ENCODE measurements at places on chromosomes 1 and 21.

DNA sequence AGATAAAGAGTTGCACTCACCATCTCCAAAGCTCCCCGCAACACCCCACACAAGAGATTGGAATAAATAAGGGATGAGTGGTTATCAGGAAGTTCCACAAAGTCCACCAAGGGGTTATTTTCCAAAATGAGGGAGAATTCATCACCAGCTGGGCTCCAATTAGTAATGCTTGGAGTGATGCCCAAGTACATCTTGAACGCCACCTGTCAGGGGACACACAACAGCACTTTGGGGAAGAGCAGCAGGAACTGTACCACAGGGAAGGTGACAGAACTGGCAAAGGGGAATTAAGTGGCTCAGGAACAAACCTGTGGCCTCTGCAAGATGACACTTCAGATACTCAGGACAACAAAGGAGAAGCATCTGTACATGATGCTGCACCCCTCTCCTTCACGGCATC is 11.5 kb downstream of the TRAPPC3 start:
- DNase-seq: no peak

- DNase-seq: no peak
Measured at GRCh38 chr1:29236712-29237128, 398 bp downstream of the PTPRU start.

- no peak for DNase-seq
Measured at GRCh38 chr1:26771643-26772321, 16.0 kb upstream of the PIGV start.

- DNase-seq: no peak
Measured at GRCh38 chr1:25168193-25169071, 63.9 kb downstream of the SYF2 start.

DNA sequence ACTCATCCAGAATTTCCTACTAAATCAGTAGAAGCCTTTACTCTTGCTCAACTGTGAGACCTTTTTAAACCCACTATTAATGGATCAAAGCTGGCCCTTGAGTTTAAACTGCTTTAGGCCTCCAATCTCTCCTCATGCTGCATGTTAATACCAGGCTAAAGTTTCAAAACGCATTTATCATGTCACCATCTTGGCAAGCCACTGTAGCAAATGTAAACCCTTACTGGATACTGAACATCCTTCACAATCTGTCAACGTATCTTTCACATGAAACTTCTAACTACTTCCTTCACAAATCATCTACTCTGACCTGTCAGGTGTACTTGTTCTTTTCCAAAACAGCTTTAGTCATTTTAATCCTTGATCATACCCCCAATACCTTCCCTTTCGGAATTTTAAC is 3.0 kb downstream of the PAXBP1 start:
- DNase-seq: no peak

DNA sequence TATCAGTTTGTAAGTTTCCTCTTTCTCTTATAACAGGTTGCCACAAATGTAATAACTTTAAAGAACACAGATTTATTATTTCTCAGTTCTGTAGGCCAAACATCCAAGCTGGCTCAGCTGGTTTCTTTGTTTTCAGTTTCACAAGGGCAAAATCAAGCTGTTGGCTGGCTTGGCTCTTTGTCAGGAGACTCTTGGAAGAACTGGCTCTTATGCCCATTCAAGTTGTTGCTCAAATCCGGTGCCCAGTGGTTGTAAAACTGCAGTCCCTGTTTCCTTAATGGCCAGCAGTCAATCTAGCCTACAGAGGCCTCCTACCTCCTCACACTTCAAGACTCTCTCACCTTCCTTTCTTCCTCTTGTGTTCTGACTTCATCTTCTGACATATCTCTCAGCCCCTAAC is 1171.0 kb downstream of the MRPL39 start:
- DNase-seq: no peak

- DNase-seq: no peak
Measured at GRCh38 chr1:235893840-235894239, 27.1 kb upstream of the LYST start.

GRCh38 chr1:39835110-39835509 is 46.4 kb upstream of the BMP8B start:
- no peak for DNase-seq

GRCh38 chr21:44450402-44450801 is 4.9 kb upstream of the LRRC3 start:
- DNase-seq: no peak

DNA sequence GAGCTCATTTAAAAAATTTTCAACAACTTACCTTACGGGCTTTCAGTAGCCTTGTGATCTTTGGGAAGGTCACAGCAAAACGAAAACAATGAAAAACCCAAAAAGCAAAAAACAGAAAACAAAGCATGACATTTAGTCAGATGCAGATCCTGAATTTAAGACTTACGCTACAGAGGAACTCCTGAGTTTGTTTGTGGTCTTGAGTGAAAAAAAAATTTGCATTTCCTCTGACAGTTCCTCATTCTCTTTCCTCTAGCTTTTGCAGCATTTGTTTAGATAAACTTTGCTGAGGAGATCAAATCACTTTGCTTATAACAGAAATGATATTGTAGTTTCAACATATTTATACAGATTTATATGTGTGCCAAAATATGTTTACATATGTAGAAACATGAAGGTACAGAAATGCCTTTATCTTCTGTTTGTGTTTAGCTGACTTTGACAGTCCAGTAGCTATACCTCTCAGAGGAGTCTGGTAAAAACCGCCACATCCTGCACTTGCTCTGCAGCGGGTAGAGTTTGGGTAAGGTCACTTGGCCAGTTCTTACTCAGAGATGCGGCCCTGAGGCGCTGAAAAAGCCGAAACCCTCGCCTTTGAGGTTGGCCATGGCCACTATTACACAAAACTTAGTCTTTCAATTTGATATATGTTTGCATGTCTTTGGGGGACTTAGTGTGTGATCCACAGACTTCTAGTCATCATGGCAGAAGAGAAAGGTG is 142.5 kb downstream of the TNR start:
- no peak for DNase-seq

- no peak for DNase-seq
Measured at GRCh38 chr1:106584107-106584506, 472.4 kb upstream of the PRMT6 start.

GRCh38 chr1:60657926-60658325 is 424.4 kb upstream of the NFIA start:
- no peak for DNase-seq

DNA sequence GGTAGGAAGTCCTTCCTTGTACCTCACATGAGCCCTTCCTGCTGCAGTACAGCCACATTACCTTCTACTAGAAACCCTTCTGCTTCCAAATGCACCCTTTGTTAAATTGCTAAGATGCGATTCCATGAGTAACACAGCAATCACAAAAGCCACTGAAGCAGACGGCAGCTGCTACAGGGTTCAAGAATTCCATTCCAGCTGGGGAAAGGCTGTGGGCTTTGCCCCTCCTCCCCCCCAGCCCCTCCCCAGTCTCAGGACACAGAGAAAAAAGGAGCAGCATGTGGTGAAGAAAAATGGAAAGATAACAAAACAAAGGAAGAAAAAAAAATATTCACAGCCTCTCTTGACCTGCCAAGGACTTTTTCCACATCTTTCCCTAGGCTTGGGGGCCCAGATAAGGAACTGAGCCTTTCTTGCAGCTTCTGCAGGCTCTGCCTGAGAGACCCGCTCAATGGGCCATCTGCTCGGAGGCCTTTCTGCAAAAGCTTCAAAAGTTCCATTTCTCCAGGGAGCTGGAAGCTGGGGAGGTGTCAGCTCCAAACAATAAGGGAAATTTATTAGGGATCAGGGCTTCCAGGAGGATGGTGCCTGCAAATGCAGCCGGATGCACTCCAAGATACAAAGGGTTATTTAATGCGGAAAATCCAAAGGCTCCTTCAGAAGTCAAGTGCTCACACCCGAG is 72.1 kb downstream of the SYT2 start:
- DNase-seq: no peak

All from stimulated activated CD4-positive, alpha-beta T cell treated with anti-CD3 and anti-CD28 coated beads, Interleukin-12 subunit alpha, Interleukin-12 subunit beta, amount 100 ng/mL, for 48 hours (primary cell).